ENCODE measurements at places on chromosomes 6 and 20.

DNA sequence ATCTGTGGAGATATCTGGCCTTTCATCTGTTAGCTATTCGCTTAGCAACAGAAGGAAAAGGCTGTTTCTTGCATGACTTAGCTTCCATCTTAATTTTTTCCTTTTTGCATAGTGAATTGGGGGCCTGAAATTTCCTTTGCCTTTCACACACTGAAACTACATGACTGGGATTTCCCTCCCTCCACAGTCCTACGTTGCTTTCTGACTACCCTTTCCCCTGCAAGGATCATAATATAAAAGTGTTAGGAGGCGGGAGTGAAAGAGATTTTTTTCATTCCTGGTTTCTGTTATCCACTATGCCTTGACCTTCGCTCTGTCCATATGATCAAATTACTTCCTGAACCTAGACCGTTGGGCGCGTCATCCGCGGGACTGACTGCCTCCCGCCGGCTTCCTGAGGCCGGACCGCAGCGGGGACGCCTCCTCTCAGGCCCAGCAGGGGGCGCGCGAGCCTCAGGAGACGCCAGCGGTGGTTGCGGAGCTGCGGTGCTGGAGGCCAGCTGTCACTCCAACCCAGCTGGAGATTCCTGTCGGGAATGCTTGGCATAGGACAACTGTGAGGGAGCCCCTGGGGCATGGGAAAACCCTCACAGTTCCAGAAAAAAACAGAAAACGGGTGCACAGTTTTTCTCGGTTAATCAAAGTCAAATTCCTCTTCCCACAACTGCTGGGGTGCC is 55.6 kb downstream of the MEP1A start:
- DNase-seq: peak; percentile 36

GRCh38 chr6:113632220-113632864 is 224.8 kb upstream of the MARCKS start:
- DNase-seq: no peak

DNA sequence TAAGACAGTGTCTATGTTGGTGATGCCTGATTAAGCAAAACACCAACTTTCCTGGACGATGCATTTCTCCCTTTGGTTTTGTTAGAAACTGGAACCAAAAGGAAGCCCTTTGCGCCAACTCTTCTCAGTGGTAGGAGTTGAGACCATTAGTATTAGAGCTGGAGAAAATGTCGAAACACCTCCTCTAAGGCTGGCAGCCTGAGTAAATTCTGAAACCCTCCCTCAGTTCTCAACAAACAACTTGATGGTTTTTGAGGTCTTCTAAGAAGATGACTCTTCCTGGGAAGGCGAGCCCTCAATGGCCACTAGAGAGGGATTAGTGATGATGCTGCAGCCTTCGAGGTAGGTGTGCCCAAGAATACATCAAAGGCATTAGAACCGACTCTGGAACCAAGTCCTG is 78.4 kb upstream of the CCN6 start:
- no peak for DNase-seq

DNA sequence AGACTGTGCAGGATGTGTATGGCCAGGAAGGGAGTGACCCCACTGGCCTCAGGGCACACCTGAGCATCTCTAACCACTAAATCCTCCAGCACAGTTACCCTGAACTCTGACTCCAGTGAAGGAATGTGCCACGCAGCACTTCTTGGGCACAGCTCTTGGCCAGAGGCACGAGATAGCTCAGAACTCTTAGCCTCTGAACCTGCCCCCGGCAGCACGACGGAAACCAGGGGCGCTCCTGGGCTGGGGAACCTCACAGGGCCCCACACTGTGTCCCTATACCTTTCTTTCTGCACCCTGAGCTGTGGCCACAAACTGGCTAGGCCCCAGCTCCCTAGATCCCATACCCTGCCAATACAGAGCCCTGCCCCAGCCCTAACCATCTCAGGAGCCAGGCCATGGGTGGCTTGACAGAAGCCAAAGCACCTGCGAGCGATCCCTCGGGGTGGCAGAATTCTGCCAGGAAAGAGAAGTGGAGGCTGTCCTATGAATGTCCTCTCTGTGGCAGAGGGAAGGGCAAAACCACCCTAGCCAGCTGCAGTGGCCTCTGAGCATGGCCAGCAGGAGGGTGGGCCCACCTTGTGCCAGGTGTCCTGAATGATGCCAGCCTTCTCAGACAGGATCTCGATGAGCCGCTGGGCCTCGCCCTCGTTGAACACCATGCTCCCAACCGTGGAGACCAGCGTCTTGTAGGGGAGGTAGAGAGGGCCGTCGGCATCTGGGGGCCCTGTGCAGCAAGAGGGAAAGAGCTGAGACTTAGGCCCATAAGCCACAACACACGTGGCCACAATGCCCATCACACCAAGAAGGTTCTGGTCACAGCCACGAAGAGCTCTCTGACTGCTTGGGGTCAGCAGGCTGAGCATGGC is 39.4 kb downstream of the RRBP1 start:
- no peak for DNase-seq

DNA sequence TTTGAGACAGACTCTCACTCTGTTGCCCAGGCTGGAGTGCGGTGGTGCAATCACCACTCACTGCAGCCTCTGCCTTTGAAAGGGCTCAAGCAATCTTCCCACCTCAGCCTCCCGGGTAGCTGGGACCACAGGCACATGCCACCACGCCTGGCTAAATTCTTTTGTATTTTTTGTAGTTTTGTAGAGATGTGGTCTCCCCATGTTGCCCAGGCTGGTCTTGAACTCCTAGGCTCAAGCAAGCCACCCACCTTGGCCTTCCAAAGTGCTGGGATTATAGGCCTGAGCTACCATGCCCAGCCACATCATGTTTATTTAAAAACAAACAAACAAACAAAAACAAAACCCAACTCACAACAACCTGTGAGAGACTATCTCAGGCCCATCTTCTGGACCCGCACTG is 29.7 kb upstream of the APCDD1L start:
- DNase-seq: no peak

DNA sequence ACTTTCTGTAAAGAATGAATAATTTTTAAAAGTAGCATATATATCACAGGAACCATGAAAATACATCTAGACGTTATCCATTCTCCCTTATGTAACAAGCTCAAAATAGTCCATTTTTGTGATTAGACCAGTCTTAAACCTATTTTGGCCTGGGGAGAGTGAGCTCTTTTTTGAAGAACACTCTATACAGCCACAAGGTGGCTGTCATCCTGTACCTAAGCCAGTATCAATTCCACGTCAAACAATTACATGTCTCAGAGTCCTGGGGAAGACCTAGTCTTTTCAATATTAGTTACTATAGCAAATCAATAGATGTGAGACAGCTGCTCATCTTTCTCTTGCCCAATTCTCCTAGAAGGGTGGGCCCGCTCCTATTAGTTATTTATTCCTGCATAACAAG is 28.4 kb downstream of the FBXO5 start:
- DNase-seq: no peak

DNA sequence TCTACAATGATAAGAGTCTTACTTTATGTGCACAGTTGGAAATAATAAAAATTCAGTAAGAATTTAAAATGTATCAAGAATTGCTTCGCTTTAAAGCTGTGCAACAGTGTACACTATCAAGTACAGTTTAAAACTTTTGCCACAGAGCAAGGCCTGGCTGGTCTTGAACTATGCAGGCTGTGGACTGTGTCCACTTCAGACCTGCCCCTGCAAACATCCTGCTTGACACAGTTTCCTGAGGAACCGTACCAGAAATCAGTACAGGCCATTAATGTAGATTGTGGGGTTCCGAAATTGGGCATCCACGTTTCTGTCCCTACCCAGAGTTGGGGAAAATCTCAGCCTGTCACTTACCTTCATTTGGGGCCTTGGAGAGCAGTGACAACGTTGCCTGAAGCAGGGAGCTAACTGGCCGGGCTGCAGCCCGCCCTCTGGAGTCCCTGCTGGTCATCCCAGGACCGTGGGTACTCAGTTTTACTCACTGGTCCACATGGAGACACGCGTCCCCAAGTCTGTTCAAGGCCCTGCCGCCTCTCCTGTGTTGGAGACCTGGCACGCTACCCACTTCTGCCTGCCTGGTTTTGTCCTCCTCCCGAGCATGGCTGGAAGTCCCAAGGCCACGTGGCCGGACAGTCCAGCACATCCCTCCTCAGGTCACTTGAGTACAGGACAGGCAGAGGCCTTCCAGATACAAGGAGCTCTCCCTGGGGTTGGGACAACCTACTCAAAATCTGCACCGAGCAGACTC is 8.4 kb downstream of the NINL start:
- no peak for DNase-seq

DNA sequence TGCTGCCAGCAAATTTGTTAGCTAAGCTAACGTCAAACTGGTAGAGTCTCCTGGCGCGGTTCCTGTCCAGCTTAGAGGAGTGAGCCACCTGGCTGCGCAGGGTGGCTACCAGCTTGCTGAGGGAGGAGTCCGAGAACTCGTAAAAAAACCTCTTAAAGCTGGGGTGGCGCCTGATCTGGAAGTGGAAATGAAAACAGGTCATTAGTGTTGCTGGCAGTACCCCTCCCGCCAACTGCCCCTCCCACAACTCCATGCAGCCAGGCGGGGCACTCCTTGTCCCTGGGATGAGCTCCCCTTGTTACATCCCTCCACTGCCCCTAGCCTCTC is 17.3 kb downstream of the BNIP5 start:
- peak; percentile 45 for DNase-seq

- no peak for DNase-seq
Observed at GRCh38 chr6:85419046-85419759, 30.7 kb upstream of the NT5E start.

- DNase-seq: no peak
Observed at GRCh38 chr6:165861226-165861625, 198.2 kb upstream of the PDE10A start.

DNA sequence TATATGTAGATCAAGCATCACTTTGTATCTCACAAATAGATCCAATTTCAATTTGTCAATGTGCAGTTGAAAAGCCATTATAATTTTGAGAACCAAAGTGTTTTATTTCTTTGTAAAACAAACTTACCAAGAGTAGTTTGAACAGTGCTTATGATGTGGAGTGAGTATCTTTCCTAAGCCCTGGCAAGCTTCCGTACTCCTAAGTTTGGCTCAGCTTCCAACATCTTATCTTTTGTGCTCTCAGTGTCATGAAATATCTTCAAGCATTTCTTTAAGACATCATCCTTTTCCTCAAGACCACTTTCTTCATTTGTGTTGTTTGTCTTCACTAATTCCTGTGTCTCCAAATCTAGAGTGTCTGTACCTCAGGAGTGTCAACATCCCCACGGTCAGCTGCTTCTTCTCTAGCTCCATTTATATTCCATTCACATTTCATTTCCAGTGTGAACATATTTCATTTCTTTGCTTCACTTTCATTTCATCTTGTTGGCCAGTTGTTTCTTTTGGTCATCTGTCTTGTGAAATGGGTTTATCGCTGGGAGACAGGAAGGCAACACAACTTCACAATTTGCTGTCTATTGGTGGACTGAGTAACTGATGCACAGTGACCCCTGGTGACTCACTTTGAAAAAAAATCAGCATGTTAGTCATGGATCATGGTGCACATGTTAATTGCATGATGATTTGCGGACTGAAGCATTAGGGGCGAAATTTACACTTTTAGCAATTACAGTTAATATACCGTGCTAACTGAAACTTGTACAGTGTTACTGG is 36.9 kb downstream of the SLC24A3 start:
- DNase-seq: no peak

- no peak for DNase-seq
Observed at GRCh38 chr20:63889241-63890200, 5.4 kb upstream of the DNAJC5 start.

DNA sequence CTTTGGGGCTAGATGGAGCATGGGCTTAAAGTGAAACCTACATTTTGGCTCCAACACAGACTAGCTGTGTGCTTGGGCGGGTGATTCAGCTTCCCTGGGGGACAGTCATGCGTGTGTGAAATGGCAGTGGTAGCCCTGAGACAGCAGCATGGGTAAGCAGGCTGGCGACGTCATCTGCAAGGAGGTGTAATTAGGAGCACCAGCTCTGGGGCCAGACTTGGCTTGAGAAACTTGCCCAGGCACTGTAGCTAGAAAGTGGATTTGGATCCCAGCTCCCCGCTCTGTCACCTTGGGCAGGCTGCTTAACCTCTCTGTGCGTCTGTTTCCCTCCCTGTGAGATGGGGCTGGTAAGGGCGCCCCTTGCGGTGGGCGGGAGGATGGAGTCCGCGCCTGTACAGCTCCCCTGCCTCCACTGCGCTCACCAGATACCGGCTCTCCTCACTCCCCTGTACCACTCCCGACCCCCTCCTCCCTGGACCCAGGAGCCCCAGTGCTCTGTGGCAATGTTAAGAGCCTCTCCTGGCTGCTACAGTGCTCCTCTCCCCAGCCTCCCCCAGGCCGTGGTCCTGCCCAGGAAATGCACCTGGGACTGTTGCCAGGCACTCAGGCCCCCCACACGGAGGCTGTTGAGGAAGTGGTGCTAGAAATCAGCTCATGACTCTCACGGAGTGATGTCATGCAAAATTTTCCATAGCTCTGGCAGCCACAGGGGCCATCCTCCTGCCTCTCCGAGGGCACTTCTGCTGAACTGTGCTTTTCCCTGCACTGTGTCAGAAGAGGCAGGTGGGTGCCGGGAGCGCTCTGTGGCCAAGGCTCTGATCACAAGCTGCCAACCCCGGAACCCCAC is 44.6 kb downstream of the SYNJ2 start:
- peak; percentile 47 for DNase-seq

- no peak for DNase-seq
Observed at GRCh38 chr20:25360631-25361286, 29.9 kb downstream of the ABHD12 start.

DNA sequence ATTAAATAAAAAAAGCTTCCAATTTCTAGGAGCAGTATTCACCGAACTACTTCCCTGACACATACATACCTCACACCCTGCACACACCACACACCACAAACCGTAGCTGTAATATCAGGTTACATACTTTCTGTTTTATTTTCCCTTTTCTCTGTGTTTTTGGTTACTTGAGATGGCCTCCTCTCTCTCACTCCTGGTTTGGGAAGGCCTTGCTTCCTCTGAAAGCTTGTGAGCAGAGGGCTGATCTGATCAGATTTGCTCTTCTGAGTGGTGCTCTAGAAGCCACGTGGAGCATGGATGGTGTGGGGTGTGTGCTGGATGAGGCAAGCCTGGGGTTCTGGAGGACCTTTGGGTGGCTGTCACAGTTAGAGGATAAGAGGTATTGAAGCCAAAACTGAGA is 20.9 kb downstream of the UTRN start:
- no peak for DNase-seq

DNA sequence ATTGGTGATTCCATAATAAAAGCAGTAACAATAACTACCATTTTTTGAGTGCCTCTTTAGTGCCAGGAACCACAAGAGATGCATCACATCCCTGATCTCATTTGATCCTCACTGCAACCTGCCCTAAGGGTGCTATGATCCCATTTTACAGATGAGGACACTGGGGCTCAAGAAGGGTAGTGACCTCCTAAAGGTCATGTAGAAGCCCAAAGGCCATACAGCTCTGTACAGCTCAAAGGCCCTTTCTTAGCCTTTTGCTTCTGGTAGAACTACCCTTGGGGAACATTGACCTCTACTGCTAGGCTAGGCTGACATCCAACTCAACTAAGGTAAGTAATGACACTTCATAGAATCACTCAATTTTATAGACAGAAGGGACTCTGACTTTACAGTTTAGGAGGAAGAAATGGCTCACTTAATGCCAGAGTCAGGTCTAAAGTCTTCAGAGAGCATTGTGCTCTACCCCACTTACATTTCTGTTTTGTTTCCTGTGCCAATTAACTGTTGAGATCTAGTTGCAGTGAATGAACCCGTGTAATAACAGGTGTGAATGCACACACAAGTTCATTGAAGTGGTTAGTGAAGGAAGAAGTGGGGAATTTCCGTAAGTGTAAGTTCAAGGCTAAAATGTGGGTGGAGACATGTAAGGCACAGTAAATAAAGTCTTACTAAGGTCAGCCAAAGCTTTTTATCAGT is 10.7 kb downstream of the SLC9A8 start:
- no peak for DNase-seq
